HS-27A (cell line): ENCODE measurements at places on chromosomes 3 and 15.

DNA sequence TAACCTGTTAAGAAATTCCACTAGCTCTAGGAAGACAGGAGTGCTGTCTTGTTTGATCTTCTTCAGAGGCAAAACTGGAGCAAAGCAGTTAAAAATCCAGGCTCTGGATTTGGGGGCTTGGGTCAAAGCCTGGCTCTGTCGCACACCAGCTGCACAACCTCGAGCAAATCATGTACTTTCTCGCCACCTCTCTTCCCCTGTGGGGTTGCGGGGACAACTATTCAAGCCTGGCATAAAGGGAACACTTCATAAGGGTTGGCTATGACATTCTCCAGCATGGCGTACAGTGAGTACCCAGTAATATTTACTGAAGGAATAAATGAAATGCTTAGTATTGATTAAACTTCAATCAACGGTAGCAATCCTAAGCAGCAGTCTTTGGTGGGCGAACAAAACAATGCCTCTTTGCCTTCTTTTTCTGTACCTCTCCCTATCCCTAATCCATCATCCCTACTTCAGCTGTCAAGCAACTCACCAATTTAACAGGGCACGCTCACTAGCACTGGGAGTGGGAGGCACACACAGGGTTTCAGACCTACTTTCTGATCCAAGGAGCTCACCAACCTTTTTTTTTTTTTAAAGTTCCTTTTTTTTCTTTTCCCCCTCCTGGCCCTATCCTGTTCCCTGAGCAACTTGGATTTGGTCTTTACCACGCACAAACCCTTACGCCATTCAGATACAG, 33.0 kb downstream of the GNB5 start:
- no peak for DNase-seq

GRCh38 chr15:70932397-70932796, 39.8 kb downstream of the LRRC49 start:
- DNase-seq, result no peak

GRCh38 chr3:38365469-38366062, 19.0 kb downstream of the XYLB start:
- no peak for DNase-seq

- DNase-seq, result peak; percentile 86
Measured at GRCh38 chr3:54870423-54870822, 57.4 kb downstream of the LRTM1 start.

- DNase-seq, result no peak
Measured at GRCh38 chr3:30353711-30354467, 252.5 kb upstream of the TGFBR2 start.

GRCh38 chr3:13362551-13362950, 57.6 kb downstream of the NUP210 start:
- DNase-seq, result no peak

DNA sequence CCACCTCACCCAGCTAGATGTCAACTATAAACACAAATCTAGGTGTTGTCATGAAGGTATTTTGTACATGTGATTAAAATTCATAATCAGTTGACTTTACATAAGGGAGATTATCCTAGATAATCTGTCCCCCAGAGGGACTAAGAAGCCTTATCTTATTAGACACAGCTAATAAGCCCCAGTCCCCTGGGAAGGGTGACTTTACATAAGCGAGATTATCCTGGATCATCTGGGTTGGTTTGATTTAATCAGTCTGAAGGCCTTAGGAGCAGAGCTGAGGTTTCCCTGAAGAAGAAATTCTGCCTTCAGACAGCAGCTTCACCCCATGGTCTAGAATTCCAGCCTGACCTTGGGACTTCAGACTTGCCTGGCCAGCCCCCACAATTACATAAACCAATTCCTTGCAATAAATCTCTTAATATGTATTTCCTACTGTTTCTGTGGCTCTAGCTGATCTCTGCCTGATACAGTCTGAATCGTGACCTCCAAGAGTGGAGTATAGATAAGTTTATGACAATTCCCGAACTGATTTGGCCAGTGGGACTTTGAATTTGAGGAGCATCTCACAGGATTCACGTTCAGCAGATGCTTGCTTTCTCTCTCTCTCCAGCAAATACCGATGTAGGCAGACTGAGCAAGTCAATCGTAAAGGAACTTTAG, 66.5 kb downstream of the MRPL46 start:
- no peak for DNase-seq

DNA sequence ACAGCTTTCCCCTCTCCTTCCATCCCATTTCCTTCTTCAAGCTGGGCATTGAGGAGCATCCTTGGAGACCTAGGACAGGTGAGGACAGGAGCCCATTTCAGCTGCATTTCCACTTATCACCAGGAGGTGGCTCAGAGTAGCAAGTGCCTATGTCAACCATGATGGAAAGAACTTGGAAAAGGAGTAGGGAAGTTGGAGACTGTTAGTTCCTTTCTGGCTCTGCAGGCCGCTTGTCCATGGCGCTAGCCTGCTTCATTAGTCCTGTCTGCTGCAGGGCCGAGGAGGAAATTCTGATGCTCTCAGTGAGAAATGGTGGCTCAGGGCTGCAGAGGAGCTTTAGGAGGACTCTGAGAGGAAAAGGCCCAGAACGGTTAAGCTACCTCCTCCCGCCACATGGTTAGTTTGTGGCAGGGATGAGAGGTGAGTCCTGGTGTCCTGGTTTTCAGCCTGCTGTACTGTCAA, 7.0 kb upstream of the CD276 start:
- no peak for DNase-seq

- no peak for DNase-seq
Measured at GRCh38 chr15:100786901-100787566, 92.6 kb upstream of the ALDH1A3 start.

DNA sequence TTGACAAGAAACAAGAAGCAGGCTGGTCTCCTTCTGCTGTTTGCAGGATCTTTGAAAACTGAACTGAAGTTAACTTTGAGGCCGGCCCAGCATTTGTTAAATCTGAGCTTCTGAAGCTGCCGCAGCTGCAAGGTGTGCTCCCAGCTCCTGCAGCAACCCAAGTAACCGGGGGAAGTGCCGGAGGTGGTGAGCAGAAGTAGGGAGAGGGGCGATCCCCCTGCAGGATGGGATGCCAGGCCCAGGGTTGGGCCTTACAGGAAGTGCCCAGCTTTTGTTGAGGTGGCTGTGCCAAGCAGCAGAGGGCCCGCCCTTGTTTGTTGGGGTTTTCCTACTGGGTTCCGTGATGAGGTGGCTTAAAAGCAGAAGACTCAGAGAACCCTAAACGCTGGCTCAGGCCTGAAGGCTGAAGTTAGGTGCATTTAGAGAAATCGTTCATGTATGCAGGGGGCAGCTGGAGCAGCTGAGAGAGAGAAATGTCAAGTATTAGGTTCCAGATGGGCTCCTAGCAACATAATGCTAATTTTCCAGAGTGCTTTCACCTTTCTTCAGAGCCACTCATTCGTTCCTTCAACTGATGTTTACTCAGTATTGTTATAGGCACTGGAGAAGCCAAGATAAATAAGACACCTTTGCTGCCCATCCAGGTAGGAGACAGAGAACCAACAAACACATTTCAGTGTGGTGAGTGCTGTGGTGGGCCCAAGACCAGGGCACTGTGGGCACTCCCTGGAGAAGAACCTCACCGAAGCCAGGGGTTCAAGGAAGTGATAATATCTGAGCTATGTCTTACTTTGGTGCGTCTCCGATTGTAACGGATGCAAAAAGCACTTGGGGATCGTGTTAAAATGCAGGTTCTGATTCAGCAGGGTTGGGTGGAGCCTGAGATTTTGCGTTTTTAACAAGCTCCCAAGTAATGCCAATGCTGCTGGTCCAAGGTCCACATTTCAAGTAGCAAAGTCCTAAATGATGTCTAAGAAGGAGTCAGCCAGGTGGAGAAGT, 42.2 kb upstream of the PLCL2 start:
- DNase-seq, result no peak

GRCh38 chr3:50211930-50212329, 6.9 kb downstream of the SLC38A3 start:
- DNase-seq, result no peak

DNA sequence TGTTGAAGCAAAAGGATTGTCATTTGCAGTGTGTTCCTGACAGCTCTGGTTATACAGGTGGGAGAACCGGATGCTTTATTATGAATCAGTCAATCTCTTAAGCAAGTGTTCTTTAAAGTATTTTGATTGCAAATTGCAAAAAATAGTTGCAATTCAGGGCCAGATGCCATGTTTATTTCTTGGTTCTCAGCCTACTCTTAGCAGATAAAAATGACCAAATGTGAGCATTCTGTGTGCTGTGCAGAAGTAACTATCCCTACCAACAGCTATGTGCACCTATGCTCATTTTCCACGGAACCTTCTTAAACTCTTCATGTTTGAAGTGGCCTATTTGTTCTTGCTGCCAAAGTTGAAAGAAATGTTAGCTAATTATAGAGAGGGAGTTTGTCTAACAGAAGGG, 262.3 kb upstream of the RASGRP1 start:
- no peak for DNase-seq

GRCh38 chr3:38255627-38256026, 10.0 kb upstream of the SLC22A13 start:
- no peak for DNase-seq

- DNase-seq, result no peak
Measured at GRCh38 chr3:98528474-98529346, 3.1 kb upstream of the GPR15 start.

GRCh38 chr3:58637509-58637908, 29.1 kb downstream of the FAM3D start:
- DNase-seq, result no peak

GRCh38 chr3:12372741-12373280, 83.9 kb downstream of the PPARG start:
- DNase-seq, result no peak

DNA sequence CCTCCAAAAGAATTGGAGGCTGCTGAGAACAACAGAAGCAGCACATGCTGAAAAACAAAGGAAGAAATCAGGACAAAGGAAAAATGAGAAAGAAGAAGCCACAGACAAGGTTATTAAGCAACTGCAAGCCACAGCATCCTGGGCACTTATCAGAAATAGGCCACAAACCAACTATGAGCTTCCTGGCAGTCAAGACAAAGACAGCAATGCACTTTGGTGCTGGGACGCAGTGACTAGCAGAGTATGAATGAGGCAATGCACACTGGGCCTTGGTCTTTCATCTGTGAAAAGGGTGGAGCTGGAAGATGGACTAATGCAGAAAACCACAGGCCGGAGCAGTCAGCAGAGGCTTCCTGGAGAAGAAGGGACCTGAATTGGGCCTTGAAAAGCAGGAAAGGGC, 56.0 kb upstream of the LINGO1 start:
- no peak for DNase-seq

DNA sequence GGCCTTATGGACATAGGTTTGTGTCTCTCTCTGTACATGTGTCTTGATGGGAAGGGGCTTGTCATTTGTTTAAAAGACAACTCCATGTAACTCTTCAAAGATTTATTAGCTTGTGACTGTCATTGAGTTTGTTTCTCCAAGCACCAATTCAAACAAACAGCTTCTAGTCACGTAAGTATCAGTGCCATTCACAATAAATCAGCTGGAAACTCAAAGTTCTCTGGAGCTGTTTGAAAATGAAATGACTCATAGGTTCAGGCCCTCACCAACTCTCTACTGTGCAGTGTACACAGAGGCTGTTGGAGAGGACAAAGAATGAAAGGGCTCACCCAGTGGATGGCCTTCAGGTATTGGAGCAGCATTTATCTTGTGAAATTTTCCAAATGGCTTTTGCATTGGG, 476.3 kb downstream of the AGBL1 start:
- no peak for DNase-seq

DNA sequence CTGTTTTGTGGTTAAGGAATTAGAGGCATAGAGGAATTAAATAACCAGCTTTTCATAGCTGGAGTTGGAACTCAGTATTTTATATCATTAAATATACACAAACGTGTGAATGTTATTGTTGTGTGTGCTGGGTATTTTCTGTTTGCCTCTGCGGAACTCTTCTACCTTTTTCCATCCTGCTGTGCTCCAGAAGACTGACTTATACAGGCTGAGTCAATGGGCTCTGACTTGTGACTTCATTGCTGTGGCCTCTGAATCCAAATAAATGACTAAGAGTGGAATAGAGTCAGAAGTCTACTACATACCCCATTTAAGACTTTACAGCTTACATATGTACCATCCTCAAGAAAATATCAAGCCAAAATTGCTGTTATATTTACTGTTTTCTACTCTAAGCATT, 17.6 kb downstream of the ARIH1 start:
- DNase-seq, result no peak

- no peak for DNase-seq
Measured at GRCh38 chr3:132504375-132504933, 87.2 kb downstream of the DNAJC13 start.

DNA sequence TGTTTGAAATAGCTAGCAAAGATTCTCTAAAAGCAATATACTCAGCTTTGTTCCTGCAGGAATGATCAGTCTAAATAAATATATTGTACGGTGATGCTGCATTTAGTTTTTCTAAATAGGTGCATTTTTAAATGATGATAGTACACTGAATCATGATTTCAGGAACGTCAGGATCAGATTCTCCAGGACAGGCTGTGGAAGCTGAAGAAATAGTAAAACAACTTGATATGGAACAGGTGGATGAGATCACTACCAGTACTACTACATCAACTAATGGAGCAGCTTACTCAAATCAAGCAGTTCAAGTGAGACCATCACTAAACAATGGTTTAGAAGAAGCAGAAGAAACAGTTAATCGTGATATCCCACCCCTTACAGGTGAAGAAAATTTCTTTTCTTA, 46.3 kb upstream of the EIF3J start:
- no peak for DNase-seq

- DNase-seq, result no peak
Measured at GRCh38 chr15:40368719-40369473, 10.9 kb downstream of the DISP2 start.

- DNase-seq, result no peak
Measured at GRCh38 chr3:60514085-60514649, 737.1 kb downstream of the FHIT start.

DNA sequence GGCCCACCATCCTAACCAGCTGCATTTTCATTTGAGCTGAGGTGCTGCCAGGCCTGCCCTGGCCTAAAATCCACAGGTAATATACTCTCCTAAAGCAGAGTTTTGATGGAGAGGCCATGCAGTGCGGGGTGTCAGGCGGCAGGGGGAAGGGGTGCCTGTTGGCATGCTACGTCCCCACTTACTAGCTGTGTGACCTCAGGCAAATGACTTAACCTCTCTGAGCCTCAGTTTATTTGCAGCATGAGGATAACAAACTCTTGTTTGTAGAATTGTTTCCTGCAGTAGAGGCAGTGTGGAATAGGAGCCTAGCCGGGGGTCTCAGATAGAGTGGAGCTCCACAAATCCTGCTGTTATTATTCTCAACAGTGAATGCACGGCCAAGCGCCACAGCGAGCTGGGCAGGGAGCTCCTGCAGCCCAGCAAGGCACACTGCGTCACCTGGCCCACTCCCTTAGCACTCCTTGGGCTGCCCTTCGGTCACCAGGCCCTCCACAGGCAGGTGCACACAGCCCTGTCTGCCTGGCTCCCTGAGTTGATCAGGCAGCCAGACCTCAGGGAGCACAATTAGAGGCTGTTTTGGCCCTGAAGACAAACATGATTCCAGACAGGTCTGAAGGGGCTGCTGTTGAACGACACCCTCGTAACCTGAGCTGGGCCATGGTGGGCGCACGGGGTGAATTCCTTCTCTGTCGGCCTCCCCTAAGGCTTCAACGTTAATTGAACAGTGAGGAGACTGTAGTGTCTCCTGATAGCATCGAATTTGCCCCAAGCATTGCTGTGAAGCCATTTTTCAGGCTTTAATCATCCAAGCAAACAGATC, 248.8 kb upstream of the LYSMD4 start:
- DNase-seq, result no peak
